ENCODE measurements at places on chromosomes 7 and 10. TPM values are rescaled to one million over a fixed set of nuclear protein-coding genes. Genes with fewer than 3 reads are reported as not detected.

Gene TAS2R38
- not detected for total RNA-seq

Gene TUBAL3
- not detected for total RNA-seq

Gene CYREN
- 47.5 TPM for total RNA-seq

Gene PPP3CB
- 27.5 TPM for total RNA-seq

Gene LEP
- not detected for total RNA-seq

Gene MRPS33
- 29.5 TPM for total RNA-seq

Measured in placental pericyte (primary cell).